Activated T-helper 1 cell treated with anti-CD3 and anti-CD28 coated beads, Interleukin-12 subunit alpha, Interleukin-12 subunit beta, Interleukin-2, Interleukin-4 antibody, amounts not matched to agents 30 ng/mL and 10 ng/mL and 1 ng/mL, durations not matched to agents 14 hours and 24 hours and 36 hours (primary cell): ENCODE measurements at places on chromosomes 5 and 9.

- no peak for DNase-seq
Measured at GRCh38 chr9:134937164-134937555, 19.4 kb upstream of the FCN1 start.

GRCh38 chr9:79020276-79020675 lies 551.5 kb upstream of the TLE4 start:
- DNase-seq: no peak

DNA sequence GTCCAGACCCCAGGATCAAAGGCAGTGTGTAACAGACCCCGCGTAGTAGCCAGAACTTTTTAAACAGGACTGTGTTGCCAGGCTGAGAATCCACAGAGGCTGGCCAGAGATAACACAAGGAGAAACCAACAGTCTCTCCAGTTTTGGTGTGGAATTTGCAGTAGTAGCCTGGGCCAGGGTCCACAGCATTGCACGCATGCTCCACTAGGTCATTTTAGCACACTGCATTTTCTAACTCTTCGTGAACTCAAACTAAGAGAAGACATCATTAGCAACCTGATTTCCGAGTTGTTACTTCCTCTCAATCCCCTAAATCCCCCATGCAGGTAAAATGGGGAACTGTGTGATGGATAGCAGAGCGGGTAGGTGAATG lies 119.6 kb downstream of the BOD1 start:
- no peak for DNase-seq

DNA sequence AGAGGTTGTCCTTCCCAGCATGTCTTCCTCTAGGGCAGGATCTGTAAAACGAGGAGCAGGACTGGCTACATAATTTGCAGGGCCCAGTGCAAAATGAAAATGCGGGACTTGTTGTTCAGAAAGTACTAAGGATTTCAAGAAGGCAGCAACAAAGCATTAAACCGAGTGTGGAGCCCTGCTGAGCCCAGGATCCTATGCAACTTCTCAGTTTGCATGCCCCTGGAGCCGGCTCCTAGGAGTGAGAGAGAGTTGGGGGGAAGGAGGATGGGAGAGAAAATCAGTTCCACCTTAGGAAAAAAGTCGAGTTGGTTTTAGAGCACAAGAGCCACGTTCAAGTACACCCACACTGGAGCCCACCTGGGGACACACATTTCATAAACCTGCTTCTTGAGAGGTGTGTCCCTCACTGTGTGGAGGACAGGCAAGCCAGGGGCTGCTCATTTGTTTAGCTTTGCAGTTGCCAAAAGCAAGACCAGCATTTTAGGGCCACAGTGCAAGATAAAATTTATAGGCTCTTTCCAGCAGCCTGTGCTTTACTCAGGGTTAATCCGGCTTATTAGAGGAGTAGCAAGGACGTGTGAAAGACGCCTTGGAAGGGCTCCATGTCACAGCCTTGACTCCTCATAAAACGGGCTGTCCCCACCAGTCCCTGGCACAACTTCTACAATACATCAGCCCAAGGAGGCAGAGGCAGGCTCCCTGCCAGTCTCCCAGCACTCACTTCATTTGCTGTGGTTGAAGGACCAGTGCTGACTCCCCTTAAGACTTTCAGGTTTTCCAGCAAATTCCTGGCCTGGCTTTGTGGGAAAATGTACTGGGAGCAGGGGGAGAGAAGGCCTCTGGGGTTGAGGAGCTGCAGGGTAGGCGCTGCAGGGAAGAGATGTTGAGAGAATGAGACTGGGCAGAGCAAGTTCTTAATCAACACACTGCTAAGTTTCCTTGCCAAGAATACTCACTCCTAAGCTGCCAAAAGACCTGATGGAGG lies 159.7 kb upstream of the SEMA6A start:
- no peak for DNase-seq

GRCh38 chr5:124660229-124661093 lies 86.0 kb downstream of the ZNF608 start:
- no peak for DNase-seq
